ENCODE measurements at places on chromosomes 7 and 10.

GRCh38 chr7:3370068-3370830, 69.2 kb downstream of the SDK1 start:
- no peak for DNase-seq

DNA sequence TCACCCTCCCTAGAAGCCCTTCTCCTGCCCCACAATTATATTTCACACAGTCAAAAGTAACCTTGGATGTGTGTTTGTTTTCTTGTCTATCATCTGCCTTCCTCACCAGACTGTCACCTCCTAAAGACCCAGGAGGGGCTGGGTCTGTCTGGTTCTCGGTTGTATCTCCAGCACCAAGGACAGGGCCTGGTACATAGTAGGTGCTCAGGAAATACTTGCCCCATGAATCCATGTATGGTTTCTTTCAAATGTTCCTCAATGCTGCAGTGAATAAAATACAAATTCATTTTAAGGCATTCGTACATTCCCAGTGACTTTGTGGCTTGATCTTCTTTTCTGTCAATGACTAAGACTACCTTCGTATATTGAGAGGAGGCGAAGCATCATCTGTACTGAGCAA, 122.9 kb upstream of the ZNF716 start:
- DNase-seq, result no peak

DNA sequence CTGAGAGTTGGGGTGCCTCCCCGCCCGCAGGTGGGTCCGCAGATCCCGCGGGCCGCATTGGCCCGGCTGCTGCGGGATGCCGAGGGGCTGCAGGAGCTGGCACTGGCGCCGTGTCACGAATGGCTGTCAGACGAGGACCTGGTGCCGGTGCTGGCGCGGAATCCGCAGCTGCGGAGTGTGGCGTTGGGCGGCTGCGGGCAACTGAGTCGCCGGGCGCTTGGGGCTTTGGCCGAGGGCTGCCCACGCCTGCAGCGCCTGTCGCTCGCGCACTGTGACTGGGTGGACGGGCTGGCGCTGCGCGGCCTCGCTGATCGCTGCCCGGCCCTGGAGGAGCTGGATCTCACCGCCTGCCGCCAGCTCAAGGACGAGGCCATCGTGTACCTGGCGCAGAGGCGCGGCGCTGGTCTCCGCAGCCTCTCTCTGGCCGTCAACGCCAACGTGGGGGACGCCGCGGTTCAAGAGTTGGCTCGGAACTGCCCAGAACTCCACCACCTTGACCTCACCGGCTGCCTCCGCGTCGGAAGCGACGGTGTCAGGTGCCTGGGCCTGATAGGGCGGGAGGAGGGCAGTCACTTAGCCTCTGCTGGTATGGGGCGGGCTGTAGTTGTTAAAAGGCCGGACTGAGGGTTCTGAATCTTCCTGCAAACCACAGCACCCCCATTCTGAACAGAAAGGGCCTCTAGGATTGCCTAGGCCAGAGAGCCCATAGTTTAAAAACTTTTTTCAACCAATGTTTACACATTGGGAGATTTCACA, 1.3 kb downstream of the FBXL15 start:
- DNase-seq, result no peak

DNA sequence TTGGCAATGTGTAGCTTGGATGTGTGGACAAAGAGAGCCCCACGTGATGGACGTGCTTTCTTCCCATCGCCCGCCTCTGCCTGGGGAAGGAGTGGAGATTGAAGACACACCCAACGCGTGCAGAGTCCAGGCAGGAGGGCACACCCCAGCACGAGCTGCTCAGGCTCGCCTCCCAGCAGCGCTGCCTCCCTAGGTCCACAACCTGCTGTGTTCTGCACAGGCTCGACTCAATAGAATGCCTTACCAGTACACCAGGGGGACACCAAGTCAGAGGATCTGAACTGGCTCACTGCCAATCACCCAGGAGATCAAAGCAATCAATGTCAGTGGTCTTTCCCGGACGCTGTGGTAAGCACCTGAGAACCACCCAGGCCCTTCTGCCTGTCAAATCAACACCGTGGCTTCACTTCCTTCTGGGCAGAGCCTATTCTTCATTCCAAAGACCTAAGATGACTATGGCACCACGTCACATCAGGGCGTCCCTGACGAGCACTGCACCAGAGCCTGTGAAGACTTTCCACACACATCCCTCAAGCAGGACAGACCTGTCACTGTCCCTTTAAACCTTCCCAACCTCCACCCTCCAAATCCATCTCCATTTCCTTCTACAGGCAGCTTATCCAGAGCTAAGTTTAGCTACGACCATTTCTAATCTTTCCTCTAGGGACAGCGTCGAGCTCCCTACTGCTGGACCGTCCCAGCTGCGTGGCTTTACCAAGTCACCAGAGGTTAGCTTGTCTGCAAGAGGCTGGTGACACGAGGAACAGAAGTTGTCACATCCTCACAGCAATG, 72.3 kb downstream of the AMZ1 start:
- DNase-seq, result peak; percentile 35

GRCh38 chr10:109027534-109028185, 895.7 kb downstream of the XPNPEP1 start:
- DNase-seq, result no peak

DNA sequence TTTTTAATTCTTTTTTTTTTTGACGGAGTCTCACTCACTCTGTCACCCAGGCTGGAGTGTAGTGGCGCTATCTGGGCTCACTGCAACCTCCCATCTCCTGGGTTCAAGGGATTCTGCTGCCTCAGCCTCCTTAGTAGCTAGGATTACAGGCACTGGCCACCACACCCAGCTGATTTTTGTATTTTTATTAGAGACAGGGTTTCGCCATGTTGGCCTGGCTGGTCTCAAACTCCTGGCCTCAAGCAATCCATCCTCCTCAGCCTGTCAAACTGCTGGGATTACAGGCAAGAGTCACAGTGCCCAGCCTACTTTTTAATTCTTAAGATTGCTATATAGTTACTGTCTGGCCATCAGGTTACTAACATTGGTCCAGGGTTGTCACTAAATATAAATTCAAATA, 59.6 kb downstream of the ZNF277 start:
- no peak for DNase-seq

- DNase-seq, result no peak
Measured at GRCh38 chr7:2336626-2337299, 17.9 kb upstream of the EIF3B start.

DNA sequence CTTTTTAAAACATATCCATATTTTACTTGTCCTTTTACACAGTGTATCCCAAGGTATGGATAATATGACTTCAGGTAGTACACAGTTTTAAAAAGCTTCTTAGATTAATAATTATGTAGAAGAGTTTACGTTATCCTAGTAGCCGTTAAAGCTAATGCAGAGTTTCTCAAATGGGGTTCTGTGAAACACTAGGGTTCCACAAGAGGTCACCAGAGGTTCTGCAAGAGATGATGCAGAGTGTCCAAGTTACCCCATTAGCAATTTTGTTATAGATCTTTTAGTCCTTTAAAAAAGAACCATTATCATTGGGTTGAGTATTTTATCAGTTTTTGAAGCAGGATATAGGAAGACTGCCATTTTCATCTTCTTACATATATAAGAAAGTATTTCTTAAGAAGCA, 298.9 kb upstream of the HPS1 start:
- no peak for DNase-seq

- peak; percentile 78 for DNase-seq
Measured at GRCh38 chr7:155380221-155380861, 77.6 kb upstream of the EN2 start.

DNA sequence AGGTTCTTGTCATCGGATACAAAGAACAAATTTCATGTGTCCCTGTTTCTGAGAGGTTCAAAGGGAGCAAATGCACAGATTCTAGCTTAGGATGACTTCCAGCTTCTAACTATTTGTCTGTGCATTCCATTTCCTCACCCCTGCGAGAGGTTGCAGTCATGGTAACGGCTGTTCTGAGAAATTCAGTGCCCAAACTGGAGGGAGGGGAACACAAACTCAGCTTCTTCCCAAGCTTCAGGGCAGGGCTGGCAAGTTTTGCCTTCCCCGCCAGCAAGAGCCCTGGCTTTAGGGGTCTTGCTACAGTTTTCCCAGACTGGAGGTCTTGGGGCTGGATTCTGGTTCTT, 11.1 kb downstream of the FAS start:
- DNase-seq, result no peak

GRCh38 chr10:17430647-17431355, 23.6 kb downstream of the ST8SIA6 start:
- peak; percentile 44 for DNase-seq

DNA sequence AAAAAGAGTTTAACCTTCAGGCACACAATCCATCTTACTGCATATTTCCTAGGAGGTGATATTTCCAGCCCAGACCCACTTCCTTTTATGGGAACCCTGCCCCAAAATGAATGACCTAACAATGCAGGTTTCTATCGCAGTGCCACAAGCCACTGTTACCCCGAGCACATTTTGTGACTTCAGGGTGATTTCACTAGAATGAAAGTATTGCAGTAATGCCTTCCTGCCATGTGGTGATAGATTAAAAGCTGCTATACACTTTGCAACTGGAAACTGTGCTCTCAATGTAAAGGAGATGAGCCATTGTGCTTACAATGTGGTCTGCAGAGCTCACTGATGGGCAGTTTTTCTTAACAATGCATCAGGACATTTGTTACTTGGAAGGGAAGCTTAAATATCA, 90.5 kb upstream of the RSU1 start:
- no peak for DNase-seq

DNA sequence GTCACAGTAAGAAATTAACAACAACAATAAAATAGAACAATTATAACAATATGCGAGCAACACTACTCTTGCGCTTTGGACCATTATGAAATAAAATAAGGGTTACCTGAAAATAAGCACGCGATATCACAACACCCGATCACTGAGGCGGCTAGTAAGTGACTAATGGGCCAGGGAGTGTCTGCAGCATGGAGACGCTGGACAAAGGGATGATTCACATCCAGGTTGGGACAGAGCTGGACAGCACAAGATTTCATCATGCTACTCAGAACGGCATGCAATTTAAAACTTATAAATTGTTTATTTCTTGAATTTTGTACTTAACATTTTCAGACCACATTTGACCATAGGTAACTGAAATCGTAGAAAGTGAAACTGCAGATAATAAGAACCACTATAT, 15.6 kb downstream of the HIBADH start:
- DNase-seq, result no peak

- DNase-seq, result no peak
Measured at GRCh38 chr7:108285003-108285368, 154.8 kb upstream of the LAMB4 start.

DNA sequence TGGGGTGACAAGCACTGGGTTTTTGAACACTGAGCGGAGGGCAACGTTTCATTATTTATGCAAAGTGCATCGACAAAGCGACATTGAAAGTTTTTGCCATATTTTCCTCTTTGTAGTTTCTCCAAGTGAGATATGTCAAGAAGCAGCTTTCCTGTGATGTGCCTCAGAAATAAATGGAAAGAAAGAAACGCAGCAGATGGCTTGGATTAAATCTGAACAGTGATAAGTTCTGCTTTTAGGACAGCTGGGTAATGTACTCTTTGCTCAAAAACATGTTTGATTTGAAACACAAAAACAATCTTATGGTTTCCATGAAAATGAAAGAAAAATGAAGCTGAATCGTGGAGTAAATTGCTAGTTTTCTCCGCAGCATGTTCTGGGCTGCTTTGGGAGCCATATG, 166.3 kb downstream of the PTPRN2 start:
- DNase-seq, result no peak

DNA sequence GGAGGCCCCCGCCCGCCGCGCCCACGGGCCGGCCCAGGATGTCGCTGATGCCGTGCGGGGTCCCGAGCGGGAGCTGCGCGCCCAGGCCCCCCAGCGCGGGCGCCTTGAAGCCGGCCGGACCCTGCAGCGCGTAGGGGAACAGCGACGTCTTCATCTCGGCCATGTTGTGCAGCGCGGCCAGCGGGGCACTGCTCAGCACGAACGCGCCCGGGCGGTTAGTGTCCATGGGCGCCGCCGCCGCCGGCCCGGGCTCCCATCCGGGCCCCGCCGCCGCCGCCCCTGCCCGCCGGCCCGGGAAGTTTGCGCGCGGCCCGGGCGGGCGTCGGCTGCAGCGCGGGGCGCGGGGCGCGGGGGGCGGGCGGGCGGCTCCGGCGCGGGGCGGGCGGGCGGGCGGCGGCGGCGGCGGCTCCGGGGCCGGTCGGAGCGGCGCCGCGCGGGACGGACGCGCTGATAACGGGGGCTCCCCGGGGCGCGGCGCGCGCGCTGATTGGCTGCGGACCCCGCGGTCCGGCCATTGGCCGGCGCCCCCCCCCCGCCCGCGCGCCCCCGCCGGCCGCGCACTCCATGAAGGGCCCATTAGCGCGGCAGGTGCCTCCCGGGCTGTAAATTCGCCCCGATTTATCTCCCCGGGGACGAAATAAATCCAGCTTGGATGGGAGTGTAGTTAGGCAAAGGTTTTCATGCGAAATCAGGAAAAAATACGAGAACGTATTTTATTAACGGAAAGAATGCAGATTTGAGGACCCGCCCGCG, at the start of gene NKX6-2:
Gene NKX6-2, minus strand, starts transcription at position 425 of the 753 bp plus-strand sequence. Its CDS starts 199 bp downstream, at position 226.
- DNase-seq, result no peak

GRCh38 chr7:81140252-81140651, 221.4 kb upstream of the SEMA3C start:
- no peak for DNase-seq

DNA sequence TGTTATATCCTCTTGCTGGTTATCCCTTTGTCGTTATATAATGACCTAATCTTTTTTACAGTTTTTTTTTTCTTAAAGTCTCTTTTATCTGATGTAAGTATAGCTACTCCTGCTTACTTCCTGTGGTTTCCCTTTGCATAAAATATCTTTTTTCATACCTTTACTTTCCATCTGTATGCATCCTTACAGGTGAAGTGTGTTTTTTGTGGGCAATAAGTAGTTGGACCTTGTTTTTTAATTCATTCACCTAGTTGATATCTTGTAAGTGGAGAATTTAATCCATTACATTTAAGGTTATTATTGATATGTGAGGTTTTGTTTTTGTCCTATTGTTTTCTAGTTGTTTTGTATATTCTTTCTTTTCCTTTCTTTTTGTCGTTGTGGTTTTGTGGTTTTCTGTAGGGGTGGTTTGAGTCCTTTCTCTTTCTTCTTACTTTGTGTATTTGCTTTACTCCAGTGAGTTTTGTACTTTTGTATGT, 168.6 kb downstream of the MLLT10 start:
- DNase-seq, result no peak

GRCh38 chr7:82050792-82051191, 280.9 kb upstream of the HGF start:
- DNase-seq, result no peak

DNA sequence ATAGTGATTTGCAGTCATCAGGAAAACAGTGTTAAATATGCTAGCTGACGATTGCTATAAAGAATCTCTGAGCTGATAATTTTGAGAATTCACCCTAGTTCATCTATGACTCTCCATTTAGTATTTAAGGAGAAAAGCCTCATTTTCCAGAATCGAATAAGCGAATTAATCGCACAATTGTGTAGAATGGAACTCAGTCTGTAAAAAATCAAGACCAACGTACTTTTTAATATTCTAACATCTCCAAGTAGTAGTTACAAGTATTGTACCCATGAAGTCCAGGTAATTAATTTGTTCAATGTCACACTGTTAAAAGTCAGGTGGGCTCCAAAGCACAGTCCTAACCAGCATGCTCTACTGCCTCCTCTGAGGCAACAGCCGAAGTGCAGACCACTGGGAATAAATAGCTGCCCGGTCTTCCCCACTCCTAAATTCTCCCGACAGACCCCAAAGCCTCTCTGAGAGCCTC, 380 bp upstream of the AGBL3 start:
- DNase-seq, result no peak
